ENCODE measurements at places on chromosomes 12 and 14.

DNA sequence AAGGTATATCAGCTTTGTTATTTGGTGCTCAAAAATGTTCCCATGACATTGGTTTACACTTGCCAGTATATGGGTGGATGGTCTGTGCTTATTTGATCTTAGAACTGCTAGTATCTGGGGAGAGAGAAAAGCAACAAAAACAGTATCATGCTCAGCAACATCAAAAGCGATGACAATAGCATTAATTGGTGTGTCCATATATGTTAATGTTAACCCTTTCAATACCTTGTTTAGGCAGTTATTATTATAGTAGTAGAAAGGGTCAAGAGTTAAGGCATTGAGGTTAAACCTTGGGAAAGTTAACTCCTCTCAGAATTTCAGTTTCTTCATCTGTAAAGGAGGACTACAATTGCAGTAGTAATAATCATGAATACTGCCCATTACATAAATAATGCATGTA lies 37.4 kb upstream of the SLC38A2 start:
- no peak for DNase-seq

- no peak for DNase-seq
These were observed 137.4 kb downstream of the DAAM1 start for GRCh38 chr14:59325906-59326305.

DNA sequence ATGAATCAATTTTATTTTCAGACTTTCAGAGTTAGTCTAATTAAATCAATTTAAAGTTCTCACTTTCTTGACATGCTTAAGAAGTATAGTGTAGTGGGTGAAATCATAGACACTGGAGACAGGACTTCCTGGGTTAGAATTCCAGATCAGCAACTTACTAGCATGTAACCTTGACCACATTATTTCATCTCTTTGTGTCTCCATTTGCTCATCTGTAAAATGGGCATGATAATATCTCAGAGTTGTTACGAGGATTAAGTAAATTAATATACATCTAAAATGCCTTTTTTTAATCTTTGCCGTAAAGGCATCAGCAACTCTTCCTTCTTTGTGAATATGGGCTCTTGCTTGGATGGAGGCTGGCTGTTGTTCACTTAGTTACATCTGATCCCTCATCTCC lies 1.3 kb upstream of the ERGIC2 start:
- DNase-seq = no peak

DNA sequence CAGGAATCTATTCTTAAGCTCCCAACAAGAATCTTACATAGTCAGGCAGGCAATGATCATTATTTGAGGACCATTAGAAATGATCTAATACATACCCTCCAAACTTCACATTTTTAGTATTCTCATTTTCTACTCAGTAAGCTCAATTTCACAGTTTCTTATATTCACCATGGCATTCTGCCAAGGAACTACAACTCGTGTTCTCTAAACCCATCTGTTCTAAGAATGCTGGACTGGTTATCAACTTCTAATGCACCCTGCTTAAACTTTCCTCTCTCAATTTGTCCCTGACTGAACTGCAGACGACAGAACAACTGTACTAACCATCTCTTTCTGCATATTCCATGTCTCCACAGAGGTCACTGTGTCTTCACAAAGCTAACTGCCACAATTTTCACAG lies 58.6 kb downstream of the GXYLT1 start:
- no peak for DNase-seq

- DNase-seq = no peak
These were observed 95.5 kb upstream of the SLC16A7 start for GRCh38 chr12:59500335-59500734.

GRCh38 chr14:100822013-100822412 lies 3.9 kb upstream of the MEG3 start:
- no peak for DNase-seq

GRCh38 chr14:71264260-71264659 lies 357.0 kb downstream of the PCNX1 start:
- DNase-seq = no peak

All from nucleus accumbens (tissue), 56 donors.